COR-L47 (cell line): ENCODE measurements at places on chromosomes 12 and 14.
A peak's percentile ranks its signal among the peaks of the same experiment; 100 is the strongest.

GRCh38 chr12:130186651-130187268, 24.5 kb downstream of the FZD10 start:
- no peak for DNase-seq

- DNase-seq: peak; percentile 2
These were observed 23.5 kb upstream of the PTPRB start for GRCh38 chr12:70660620-70661219.

- no peak for DNase-seq
These were observed 116.3 kb downstream of the RTN1 start for GRCh38 chr14:59754256-59754655.

DNA sequence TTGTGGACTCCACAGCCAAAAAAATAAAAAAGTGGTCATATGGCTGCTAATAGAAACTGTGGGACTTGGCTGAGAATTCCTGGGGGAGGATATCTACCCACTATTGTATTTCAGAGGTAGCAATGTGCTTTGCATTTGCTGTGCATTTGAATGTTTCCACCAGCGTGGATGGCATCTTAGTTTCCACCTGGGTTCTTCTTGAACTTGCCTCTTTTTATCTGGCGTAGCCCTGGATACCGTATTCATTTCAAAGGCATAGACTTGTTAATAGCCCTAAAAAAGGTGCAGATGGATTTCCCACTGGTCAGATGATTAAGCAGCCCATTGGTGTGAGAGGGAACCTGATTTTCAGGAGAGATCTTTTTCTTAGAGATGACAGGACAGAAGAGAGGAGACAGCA, 1.9 kb upstream of the MYF5 start:
- no peak for DNase-seq

- peak; percentile 21 for DNase-seq
These were observed 468.3 kb downstream of the AACS start for GRCh38 chr12:125533434-125534029.

DNA sequence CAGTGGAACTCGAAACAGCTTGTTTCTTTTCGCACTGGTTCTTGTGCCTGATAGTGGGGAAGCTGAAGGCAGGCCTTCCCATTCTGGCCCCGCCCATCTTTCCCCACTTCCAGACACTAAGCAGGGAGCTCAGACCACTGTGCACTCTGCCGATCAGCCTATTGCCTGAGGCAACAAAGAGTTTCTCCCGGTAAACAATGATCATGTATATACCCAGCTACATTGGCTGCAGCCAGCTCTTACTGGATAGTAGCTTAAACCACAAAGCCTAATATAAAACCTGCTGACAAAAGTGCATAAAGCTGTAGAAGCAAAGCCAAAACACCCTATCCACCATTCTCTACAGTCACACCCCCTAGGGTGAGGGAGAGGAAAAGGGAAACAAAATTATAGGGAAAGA, 24.7 kb upstream of the GLIPR1 start:
- no peak for DNase-seq

DNA sequence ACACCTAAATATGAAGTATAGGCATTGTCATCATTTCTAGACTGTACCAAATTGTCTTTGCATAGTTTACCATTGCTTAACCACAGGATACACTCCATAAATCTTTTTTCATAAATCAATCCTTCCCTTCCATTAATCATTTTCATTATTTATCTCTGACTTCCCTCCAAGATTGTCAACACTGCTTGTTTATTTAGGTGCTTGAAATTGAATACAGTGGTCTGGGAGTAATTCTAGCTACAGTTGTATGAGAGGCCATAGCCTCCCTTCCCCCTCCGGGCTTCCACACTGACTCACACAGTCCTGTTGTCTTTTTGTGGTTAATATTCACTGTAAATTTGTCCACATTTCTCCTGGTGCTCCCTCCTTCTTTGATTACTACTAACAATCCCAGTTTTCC, 114.2 kb upstream of the ARID2 start:
- DNase-seq: peak; percentile 62

DNA sequence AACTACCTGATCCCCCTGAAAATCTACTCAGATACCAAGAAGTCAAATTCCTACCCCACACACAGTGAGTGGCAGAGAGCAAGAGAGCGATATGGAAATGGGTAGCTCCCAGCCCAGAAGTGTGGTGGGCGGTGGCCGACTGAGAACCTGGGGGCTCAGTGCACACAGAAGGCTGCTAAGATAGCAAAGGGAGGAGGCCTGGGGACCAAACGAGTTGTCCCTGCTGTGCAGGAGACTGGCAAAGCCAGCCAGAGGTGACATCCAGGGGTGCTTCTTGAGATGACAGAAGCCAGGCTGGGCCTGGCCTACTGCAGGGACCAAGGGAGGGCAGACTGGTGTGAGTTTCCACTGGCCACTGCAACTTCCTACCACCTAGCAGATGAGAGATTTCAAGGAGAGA, 52.9 kb downstream of the VWF start:
- DNase-seq: no peak

DNA sequence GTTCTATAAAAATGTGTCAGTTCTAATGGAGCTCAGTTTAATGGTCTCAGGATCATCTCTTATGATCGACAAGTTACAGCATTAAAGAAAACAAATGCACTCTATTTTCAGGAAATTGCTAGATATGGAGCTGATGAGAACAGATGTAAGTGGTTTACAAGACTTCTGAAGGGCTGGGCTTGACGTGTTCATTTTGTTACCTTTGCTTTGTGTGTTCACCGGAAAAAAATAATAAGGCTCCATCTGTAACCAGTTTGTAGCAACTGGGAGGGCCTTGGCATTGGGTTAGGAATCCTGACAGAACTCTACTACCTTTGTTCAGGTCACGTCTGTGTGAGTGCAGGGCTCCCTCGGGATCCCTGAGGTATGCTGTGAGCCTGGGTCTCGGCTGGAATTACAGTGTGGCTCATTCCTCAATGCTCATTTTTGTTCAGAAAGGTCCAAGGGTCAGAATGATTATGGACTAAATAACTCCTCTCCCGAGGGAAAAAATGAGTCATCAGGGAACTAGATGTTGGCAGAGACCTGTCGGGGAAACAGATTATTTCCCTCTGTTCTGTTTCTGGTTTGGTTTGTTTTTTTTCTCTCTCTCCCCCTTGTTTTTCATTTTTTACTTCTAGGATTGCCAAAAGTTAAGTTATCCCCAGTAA, 158.0 kb downstream of the SLC5A8 start:
- DNase-seq: peak; percentile 8

DNA sequence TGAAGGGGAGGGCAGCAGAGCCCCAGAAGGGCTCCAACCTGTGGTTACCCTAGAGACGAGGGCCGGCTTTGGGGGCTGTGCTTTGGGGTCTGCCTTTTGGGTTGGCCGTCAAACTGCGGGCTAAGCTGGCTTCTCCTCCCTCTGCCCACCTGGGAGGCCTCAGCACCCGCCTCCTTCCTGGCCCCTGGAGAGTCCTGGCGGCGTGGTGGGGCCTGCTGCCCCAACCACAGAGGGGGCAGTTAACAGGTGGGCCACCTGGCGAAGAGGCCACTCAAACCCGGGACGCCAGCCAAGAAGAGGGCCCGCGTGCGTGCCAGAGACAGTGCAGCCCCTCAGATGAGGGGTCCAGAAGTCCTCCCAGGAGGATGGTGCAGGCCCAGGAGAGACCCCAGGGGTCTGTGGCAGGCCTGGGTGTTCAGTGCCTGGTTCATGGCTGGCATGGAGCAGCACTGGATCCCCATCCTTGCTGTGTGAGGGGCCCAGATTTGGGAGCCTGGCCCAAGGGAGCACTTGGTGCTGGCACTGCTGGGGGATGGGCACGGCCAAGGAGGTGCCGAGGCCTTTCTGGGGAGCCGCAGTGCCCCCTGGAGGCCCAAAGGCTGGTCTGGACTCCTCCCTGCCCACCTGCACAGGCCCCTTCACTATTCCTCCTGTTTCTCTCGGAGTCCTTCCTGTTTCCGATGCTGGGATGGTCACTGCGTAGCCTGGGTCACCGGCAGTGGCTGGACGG, 48.8 kb downstream of the LRCOL1 start:
- peak; percentile 12 for DNase-seq

DNA sequence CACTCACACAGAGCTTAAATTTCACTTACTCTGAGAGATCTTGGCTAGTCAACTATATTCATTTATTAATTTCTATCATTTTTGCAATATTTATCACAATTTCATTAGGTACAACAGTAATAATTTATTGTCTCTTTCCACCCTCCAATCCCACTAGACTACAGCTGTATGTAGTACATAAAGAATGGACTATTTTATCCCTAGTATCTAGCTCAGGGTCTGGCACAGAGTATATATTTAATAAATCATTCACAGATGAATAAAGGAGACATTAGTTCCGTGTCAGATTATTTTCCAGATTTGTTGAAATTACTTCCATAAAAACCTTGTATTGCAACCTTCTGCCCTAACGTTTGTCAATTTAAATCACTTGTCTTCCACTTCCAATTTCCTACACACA, 1781.1 kb upstream of the SEL1L start:
- no peak for DNase-seq

GRCh38 chr12:131140697-131141096, 187.0 kb downstream of the ADGRD1 start:
- no peak for DNase-seq

DNA sequence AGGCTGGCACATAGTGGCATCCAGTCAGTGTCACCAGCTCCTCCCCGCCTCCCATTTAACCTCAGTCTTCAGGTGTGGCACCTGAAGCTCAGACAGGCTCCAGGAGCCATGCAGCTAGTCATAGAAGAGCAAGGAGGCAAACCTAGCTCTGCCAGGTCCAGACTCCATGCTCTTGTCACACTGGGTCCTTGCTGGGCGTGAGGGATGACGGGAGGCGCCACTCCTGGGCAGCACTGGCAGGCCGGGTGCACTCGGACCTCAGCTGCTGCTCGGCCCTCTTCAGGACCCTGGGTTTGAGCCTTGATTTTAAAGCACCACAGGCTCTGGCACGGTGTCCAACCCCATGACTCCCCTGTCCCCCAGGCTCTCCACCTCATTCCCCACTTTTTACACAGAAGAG, 24.1 kb downstream of the ITPK1 start:
- no peak for DNase-seq

DNA sequence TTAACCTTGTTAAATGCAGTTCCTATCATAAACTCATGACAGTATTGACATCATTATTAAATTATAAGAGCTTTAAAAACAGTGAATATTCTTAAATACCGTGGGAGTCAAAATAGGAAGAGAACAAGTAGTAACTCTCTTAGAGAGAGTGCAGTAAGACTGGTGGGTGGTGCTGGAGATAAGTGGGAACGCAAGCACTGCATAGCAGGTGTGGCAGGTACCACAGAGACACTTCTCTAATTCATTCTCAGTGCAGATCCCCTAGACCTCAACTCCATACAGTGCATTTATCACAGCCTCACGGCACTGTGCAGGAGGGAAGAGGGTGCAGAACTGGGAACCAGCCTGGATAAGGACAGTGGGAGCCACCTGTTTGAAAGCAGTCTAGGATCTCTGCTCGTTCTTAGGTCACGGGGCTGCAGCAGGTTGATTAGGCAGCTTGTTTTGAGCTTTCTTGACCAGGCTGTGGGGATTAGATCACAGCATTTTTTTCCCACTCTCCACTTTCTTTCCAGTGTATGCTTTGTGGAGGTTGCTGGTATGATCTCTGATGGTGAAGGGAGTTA, 165.6 kb downstream of the PRKCH start:
- no peak for DNase-seq

- DNase-seq: no peak
These were observed 13.7 kb downstream of the PGF start for GRCh38 chr14:74941676-74942097.

- DNase-seq: no peak
These were observed 59.2 kb downstream of the RASSF8 start for GRCh38 chr12:26017484-26018211.

- DNase-seq: no peak
These were observed 769.8 kb downstream of the C12orf50 start for GRCh38 chr12:87259391-87259790.

GRCh38 chr12:51925346-51926063, 18.2 kb downstream of the ACVRL1 start:
- DNase-seq: no peak

DNA sequence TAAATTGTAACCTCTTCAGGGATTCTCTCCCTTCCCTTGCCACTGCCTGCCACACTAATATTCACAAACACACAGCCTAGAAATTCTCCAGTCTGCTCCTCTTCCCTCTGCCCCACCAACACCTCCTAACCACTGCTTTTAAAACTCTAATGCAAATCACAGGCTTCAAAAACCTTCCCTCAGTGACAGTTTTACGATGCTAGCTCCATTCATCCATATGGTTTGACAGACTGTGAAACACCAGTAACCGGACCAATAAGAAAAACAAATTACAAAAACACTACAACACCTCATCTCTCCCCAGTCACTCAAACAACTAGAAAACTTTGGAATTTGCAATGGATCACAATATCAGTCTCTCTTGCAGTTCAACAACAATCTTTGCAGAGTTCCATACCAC, 5.7 kb downstream of the DPF3 start:
- DNase-seq: no peak

GRCh38 chr14:61119006-61119405, 138.0 kb downstream of the SLC38A6 start:
- no peak for DNase-seq

GRCh38 chr14:67410313-67410712, 1.7 kb downstream of the PLEK2 start:
- DNase-seq: no peak

DNA sequence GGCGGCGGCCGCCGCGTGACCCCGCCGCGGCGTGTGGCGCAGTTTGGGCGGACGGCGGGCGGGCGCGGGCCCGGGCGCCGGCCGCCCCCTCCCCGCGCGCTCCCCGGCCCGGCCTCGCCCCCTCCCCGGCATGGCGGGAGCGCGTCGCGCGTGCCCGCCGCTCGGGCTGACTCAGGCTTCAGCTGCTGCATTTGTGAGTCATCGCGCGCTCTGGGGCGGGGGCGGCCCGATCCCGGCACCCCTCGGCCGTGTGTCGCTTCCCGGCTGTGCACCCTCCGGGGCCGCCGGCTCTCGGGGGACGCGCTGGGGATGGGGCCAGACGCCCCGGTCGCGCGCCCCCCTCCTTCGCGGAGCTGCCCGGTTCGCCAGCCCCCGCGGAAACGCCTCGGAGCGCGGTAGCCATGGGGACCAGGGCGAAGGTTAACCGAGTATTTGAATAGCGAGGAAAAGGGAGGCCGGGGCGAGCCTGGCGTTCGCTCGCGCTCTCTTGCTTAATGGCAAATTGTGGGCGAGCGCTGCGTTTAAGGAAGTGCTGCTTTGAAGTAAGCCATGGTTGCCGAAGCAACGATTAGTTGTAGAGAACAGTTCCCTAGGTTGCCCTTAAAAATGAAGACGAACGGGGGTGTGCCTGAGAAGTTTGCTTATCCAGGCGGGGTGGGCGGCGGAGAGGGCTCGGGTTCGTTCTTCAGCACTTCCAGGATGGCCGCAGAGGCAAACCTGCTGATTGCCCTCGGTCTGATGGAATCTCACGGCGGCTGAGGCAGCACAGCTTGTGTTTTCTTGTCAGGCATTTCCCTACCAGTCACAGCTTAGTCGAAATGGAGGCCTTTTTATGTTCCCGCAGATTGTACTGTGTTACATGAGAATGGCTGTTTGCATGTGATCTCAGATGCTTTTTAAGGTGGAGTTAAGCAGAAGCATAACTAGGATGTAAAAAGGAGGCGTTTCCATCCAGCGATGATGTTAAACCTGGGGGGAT, 896 bp downstream of the EIF5 start:
- peak; percentile 81 for DNase-seq
